ENCODE measurements at places on chromosomes 2 and 18.
A peak's percentile ranks its signal among the peaks of the same experiment; 100 is the strongest.

GRCh38 chr2:202090530-202090929 lies 17.5 kb downstream of the KIAA2012 start:
- no peak for DNase-seq

- DNase-seq = peak; percentile 74
These were observed 82.0 kb downstream of the MREG start for GRCh38 chr2:215931256-215931903.

- DNase-seq = no peak
These were observed 251.8 kb upstream of the NETO1 start for GRCh38 chr18:73119574-73119973.

DNA sequence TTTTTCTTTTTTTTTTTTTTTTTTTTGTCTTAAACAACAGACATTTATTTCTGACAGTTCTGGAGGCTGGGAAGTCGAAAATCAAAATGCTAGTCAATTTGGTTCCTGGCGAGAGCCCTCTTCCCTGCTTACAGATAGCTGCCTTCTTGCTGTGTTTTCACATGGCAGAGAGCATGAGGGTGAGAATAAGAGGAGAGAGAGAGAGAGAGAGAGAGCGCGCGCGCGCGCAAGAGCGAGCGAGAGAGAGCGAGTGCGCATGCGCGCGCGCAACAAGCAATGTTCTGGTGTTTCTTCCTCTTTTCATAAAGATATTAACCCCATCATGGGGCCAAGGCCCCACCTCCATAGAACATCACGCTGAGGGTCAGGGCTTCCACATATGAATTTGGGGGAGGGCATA lies 20.9 kb downstream of the MTCL1 start:
- no peak for DNase-seq

GRCh38 chr2:30979822-30980245 lies 158.4 kb downstream of the GALNT14 start:
- peak; percentile 66 for DNase-seq

DNA sequence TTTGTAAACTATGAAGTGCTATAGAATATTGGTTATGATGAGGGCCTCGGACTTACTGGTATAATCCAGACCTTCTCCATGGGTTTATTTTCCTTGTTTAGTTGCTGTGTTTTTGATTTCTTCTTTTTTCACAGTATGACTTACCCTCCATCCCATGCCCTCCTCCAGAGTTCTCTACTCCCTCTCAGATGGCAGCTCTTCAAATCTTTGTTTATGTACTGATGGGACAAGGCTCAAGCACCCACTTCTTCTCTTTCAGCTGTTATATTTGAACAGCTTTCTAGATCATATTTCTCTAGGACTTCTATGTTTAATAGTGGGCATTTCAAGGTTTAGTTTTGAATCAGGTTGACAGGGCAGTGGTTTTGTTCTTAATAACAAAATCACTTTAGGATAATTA lies 43.9 kb downstream of the CLIP4 start:
- no peak for DNase-seq

GRCh38 chr2:130353291-130354138 lies 2.3 kb upstream of the PTPN18 start:
- DNase-seq = no peak

DNA sequence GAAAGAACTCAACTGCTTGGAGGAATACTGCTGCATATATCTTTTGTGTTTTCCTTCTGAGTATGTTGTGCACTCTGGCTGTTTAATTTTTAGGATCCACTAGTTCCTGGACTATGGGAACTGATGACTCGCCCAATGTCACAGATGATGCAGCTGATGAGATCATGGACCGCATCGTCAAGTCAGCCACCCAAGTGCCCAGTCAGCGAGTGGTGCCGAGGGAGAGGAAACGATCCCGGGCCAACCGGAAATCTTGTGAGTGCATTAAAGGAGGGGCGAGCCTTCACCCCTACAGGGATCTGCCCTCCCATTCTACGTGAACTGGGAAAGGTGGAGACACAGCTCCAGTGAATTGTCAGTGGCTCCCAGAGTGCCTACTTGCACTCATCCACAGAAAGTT lies 59.6 kb downstream of the TPGS2 start:
- no peak for DNase-seq

- no peak for DNase-seq
These were observed 85.3 kb upstream of the RANBP2 start for GRCh38 chr2:108634011-108634410.

DNA sequence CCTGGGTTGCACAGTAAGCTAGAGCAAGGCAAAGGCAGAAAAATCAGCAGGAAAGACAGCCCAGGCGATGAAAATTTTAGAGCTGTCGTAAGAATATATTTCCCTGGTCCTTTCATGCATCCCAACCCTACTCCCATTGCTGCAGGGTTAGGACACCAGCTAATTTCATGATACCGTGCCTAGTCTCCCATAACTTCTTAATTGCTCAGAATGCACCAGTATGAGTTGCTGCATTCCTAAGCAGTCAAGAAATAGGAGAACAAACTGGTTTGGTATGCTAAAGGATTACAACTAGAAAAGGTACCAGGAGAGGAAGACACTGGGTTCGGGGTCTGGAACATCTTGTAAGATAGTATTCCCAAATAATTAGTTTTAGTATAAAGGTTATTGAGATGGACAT lies 269.4 kb upstream of the NRXN1 start:
- no peak for DNase-seq

DNA sequence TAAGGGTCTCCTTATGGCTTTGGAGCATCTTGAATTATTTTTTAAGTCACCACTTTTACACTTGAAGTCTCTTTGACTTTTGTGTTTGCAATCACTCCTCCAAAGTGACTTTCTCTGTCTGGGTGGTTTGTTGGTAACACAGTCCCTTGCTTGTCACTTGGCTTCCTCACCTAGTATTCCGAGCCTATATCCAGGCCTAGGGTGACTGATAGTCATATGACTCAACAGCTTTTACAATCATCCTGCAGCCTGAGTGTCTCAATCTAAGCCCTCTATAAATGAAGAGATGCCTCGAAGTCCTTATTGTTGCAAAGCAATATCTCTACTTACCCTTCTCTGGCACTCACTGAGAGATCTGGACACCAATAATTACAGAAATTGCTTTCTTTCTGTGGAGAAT lies 53.9 kb upstream of the SETBP1 start:
- DNase-seq = no peak

DNA sequence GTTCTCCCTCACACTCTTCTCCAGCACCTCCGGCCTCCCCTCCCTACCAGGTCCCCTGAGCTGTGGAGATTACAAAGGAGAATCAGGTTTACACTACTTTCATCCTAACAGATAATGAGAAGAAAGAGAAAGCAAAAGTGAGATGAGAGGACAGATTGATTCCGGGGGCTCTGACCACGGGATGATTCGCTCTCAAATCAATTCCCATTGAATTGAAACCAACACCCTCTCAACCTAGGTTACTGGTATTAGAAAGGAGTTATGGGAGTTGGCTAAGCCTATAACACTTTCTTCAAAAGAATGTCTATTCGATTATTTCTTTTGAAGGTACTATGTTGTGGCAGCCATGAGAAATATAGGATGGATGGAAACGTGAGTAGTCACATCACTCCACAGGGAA lies 386.2 kb upstream of the TNP1 start:
- DNase-seq = no peak

DNA sequence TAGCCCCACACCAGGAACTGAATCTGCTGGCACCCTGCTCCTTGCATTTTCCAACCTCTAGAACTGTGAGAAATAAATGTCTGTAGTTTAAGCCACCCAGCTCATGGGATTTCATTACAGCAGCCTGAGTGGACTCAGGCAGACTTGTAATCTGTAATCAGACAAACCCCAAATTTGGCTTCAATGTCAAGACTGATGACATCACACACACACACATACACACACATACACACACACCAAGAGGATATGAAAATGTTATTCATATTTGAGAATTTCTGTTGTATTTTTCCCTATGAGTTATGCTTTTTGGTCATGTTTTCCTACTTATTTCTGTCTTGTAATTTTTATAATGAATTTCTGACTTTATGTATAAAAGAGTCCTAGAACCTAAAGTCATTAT lies 83.8 kb upstream of the GLI2 start:
- no peak for DNase-seq

- DNase-seq = no peak
These were observed 109.3 kb upstream of the LINC00305 start for GRCh38 chr18:64258111-64258650.

DNA sequence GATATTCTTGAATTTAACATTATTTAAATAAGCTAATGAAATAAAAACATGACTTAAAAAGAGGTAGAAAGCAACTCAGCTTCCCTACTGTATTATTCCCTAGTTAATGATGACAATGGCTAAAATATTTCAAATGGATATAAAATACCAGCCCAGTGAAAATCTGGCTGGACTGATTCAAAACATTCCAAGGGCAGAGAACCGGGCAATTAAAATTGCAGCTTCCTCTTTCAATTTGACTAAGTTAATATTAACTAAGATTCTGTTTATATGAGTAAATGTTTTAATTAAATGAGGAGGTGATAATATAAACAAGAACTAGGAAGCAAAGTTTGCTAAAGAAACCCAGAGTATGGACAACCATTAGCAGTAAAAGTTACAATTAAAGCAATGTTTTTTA lies 65.6 kb downstream of the RAPH1 start:
- no peak for DNase-seq

GRCh38 chr2:40546439-40547191 lies 94.7 kb upstream of the SLC8A1 start:
- no peak for DNase-seq

DNA sequence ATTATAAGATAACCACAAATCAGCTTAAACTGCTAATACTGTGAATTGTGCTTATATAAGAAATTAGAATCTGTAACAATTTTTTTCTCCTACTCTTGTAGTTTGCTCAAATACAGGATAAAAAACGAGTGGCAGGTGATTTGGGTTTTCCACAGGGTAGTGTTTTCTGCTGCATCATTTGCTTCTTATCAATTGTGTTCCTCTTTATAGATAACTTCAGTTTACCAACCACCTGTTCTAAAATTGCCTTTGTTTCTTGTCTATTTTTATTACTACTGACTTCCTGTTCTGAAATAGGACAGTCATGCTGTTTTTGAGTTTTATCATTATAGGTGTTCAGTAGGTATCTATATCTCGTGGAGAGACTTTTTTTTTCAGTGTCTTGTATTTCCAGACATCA lies 56.9 kb downstream of the MFSD6 start:
- DNase-seq = no peak

DNA sequence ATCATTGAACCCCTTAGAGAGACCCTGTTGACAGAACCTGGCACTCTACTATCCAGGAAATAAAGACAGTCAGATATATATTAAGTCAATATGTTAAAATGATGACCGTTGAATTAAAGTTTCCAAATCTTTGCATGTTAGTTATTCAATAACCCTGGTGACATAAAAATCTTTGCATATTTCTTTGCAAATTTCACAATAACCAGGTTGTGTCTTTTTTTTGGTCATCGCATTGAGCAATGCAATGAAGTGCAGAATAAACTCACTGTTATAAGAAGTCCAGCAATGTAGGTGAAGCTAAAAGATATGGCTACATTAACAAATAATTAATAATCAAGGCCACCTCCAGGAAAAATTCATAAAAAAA lies 596.9 kb downstream of the NYAP2 start:
- DNase-seq = no peak

DNA sequence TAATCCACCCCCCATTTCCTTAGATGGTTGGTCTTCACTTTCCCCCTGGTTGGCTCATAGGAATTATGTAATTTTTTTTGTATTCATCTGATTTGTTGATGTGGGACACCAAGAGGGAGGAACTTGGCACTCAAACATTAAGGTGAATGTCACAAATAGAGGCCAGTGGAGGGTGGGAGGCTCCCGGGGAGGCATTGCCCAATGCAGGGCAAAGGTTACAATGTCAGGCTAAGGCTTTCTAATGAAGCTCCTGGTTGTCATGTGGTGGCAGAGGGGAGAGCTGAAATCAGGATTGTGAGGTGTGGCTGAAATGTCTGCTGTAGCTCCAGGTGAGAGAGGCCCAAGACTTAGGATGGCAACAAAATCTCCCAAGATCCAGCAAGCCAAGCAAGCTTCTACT lies 42.7 kb downstream of the MPHOSPH10 start:
- DNase-seq = no peak

DNA sequence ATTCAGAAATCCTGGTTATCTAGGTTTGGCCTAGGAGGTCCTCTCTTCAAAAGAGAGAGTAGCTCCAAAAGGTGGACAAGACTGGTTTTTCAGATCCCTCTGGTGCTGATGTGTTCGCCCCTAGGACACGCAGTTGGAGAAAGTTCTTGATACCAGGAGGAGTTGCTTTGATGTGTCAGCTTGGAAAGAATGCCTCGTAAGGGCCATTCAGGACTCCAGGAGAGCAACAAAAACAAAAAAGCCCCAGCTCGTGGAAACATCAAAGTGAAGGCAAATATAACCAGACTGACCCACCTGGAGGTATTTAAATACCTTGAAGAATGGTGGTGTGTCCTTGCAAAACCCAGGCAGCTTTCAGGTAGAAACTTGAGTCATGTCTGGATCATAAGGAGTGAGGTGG lies 12.5 kb upstream of the LBH start:
- no peak for DNase-seq

DNA sequence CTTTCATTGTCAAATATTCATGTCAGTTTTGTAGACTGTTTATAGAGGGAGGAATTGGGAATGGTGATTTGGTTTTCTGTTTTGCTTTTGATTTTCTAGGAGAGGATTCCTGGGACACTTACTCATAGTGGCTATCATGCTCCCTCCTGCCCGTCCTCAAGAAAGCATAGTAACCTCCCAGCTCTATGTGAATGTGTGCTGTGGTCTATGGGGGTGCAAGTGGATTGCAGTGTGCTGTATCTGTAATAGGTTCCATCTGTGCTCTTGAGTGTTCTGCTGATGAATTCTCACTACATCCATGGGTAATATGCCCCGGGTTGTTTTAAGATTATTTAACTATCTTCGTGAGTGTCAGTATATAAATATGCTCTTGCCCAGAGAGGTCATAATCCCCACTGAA lies 811.3 kb downstream of the CNTNAP5 start:
- DNase-seq = no peak

DNA sequence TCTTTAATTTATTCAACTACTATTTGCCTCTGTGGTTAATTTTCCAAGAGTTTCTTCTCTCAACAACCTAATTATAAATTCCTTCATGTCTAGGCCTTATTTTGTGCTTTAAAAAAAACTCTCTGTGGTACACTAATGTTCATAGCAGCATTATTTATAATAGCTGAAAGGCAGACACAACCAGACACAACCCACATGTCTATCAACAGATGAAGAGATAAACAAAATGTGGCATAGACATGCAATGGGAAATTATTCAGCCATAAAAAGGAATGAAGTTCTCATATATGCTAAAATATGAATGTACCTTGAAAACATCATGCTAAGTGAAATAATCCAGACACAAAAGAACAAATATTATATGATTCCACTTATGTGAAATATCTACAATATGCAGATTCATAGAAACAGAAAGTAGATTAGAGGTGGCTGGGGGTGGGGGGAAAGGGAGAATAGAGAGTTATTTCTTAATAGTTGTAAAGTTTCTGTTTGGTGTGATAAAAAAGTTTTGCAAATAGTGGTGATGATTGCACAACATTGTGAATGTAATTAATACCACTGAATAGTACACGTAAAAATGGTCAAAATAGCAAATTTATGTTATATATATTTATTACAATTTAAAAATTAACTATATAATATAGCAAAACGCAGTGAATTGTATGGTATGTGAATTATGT lies 28.1 kb upstream of the RASGRP3 start:
- no peak for DNase-seq

- DNase-seq = peak; percentile 47
These were observed 74.4 kb upstream of the MAP4K4 start for GRCh38 chr2:101623031-101623521.

- no peak for DNase-seq
These were observed 9.0 kb downstream of the GBX2 start for GRCh38 chr2:236158969-236159777.

- no peak for DNase-seq
These were observed 158.9 kb upstream of the HNRNPA3 start for GRCh38 chr2:177053716-177054115.

- DNase-seq = no peak
These were observed 1337.9 kb upstream of the CHAC2 start for GRCh38 chr2:52429740-52430139.

Measured in activated CD4-positive, alpha-beta T cell treated with anti-CD3 and anti-CD28 coated beads, Interleukin-10, Interleukin-2, amounts not matched to agents 100 ng/mL and 50 ng/mL, durations not matched to agents 16 hours and 8 hours (primary cell).